Activated B cell treated with CpG ODN at 0.5 μM for 24 hours (primary cell): ENCODE measurements at places on chromosomes 16 and 17. TPM values are rescaled to one million over a fixed set of nuclear protein-coding genes. Genes with fewer than 3 reads are reported as not detected.

GRCh38 chr17:866568-867103 is 84.5 kb downstream of the MRM3 start:
- DNase-seq, result no peak

DNA sequence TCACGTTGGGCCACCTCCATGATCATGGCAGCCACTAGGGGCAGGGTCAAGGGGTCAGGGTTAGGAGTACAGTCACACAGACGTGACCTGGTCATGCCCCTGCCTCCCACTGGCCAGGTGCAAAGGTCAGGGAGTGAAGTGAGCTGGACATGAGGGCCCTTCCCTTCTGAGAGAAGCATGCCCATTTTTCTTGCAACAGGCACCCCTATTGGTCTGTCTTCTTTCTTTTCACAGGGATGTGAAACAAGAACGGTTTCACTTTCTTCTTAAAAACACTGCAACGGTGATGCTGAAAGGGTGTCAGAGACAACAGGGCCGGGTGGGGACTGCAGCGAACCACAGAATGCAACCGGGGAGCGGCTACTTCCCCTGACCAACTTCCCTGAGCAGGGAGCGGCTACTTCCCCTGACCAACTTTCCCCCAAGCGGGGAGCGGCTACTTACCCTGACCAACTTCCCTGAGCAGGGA is 52.1 kb upstream of the DOC2B start:
- DNase-seq, result no peak

DNA sequence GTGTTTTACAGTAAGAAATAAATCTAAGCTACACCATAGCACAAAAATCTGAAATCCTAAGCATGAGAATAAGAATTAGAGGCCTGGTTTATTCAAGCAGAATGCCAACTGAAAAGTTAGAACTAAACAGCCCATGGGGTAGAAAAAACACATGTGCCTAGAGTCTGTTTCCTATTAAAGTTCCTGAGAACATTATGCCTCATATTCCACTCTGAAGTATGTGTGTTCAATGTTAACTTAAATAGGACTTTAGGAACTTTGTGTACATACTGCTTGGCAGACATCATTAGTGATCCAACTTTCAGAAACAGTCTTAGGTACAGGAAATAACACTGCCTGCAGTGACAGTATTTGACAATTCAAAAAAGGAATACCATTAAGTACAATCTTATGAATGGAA is 18.2 kb downstream of the HEATR6 start:
- no peak for DNase-seq

- no peak for DNase-seq
These were observed 736 bp downstream of the APPBP2 start for GRCh38 chr17:60525328-60525684.

DNA sequence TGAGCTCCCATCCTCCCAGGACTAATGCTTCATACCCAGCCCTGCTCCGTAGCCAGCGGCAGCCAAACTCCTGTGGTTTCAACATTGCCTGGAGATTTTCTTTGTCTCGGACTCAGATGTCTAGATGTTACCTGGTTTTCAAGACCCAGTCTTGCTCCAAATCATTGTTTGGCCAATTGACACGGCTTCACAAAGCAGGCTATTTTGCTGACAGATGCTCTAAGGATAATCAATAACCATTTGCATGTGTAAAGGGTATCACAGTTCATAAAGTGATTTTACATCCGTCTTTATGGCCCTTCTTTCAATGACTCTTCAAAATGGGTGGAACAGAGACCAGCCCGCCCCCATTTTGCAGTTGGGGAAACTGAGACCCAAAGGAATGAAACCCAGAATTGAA is 153.4 kb downstream of the SALL1 start:
- DNase-seq, result no peak

DNA sequence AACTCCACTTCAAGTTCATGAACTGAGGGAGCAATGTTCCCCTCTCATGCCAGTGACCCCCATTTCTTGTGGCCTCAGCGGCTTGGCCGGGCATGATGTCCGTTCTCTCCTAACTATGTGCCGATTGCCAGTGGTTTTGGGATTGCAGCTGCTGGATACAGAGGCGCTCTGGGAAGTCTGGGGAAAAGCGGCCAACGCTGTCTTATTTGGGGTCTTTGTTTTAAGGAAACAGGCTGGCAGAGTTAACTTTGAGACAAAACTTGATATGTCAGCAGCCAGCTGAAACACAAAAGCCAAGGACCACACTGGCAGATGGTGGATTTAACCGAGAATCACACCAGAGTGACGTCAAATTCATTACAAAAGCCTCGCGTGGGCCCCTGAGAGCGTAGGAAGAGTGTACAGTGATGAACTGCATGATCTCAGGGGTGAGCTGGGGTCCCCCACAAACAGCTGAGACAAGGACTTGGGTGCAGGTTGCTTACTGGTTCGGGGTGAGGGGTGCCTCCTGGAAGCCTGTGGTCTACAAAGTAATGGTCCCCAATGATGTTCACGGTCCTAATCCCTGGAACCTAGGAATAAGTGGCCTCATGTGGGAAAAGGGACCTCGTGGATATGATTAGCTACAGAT is 180.4 kb downstream of the IRF8 start:
- peak; percentile 1 for DNase-seq

DNA sequence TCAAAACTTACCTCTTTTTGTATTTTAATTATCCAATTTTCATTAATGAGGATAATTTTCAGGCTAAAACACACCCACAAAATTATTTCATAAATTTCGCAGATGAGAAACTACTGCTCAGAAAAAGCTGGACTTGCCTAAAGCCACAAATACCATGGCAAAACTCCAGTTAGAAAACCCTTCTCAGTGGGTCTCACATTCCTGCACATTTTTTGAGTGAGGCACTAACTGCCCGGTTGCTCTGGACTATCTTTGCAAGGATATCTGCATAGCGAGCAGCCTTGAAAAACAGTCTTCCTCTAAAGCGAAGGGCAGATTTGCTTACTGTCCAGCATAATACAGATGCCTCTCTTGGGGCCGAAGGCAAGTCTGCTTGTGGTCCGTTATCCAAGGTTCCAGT is 9.8 kb downstream of the MPHOSPH6 start:
- DNase-seq, result no peak

DNA sequence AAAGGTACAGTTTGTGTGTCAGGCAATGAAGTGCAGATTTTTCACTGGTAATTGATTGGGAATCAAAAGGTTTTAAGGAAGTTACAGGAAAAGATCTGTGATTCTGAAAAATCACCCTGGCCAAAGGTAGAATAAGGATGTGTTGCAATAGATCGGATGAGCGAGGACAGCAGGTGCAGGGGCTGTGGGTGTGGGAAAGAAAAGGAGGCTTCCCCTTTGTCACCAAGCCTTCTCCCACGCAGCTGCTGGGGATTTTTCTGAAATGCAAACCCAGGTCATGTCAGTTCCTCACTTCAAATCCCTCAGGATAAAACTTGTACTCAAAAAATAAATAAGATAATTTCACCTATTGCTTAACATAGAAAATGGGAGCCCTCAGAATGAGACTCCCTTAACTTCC is 47.9 kb upstream of the ARHGAP17 start:
- no peak for DNase-seq

GRCh38 chr17:35345926-35346771 is 27.3 kb downstream of the SLFN11 start:
- DNase-seq, result no peak

AURKB gene
- 1.7 and 3.0 TPM in 2 replicates for total RNA-seq

PRKCA gene
- 1.4 and 2.2 TPM in 2 replicates for total RNA-seq

HID1 gene
- total RNA-seq, result 1.5 and 2.1 TPM in 2 replicates
